ACHN (cell line): ENCODE measurements at places on chromosomes 6 and 20.
A peak's percentile ranks its signal among the peaks of the same experiment; 100 is the strongest.

DNA sequence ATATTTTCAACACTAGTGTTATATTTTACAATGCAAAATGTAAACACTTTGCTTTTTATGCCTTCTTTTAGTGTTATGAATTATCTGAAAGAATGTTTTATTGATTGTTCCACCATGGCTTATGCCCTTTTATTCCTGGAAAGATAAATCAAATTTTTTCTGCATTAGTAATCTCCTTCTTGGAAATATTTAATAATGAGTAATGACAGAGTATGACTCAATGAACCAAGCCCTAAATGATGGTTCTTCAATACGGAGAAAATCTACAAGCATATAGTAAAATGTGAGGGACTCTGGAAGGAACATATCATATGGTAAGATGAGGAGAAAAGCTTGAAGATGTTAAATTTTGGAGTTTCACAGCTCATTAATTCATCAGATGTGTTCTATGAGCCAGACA, 929.6 kb downstream of the C6orf118 start:
- no peak for DNase-seq

GRCh38 chr20:38104285-38104684, 60.8 kb downstream of the TGM2 start:
- no peak for DNase-seq

DNA sequence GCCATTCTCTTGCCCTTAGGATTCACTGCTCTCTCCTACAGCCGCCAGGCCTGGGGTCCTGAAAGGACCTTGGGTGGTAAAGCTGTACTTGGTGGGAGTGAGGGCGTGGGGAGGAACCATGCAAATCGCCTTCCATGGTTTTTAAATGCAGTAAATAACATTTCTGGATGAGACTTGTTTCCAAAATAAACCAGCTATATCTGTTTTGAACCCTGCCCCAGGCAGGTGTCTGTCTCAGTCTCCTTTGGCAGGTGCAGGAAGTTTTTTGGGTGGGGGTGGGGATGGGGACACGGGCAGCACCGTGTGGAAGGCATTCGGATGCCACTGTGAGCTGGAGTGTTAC, 14.3 kb downstream of the ITPA start:
- no peak for DNase-seq

GRCh38 chr6:46217671-46218131, 46.9 kb upstream of the ENPP5 start:
- no peak for DNase-seq

DNA sequence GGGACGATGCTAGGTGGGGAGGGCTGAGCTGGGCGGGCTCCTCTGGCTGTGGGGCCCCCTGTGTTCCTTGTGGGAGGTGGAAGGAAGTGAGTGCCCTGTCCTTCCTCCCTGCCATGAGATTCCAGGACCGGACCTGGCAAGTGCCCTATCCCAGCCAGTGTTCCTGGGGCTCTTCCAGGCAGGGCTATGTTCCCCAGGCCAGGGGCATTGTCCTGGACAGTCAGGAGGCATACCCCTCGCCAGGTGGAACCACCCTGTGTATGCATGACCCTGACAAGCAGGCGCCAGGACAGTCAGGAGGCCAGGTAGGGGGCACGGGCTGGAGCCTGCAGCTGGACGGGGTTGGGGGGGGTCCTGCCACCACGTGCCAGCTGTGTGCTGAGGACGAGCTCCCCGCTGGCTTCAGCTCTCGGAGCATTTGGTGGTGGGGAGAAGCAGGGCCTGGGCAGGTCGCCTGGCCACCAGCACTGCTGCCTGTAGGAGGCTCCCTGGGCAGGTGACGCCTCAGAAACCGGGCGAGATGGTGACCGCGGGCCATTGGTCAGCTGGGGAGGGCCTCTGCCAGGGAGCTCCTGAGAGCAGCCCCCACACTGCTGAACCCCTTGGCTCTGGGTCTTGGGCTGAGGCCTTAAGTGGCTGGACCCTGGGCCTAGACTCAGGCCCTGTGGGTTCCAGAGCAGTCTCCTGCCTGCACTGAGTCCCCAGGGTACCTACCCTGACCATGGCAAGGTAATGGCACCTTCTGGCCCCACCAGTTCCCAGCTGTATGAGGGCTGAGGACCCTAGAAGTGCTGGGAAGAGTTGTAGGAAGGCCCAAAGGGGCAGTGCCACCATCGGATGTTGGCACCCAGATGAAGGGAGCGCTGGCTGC, 694 bp downstream of the SLC17A9 start:
- DNase-seq: no peak

- no peak for DNase-seq
Observed at GRCh38 chr6:3900744-3901336, 51.7 kb downstream of the FAM50B start.

GRCh38 chr6:162728706-162729105, 932 bp downstream of the PACRG start:
- no peak for DNase-seq

GRCh38 chr6:69487688-69488087, 309.1 kb downstream of the LMBRD1 start:
- DNase-seq: peak; percentile 23

DNA sequence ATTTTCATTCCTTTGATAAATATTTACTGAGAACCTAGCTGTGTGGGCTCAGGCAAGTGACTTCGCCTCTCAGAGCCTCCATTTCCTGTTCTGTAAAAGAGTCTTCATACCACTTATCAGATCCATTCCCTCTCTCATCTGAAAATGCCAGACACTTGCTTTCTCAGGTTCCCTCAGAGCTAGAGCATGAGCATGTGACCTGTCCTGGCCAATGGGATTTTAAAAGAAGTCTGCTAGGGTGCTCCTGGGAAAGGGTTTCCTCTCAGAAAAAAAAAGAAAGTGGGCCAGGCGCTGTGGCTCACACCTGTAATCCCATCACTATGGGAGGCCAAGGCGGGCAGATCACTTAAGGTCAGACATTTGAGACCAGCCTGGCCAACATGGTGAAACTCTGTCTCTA, 5.3 kb downstream of the KCNB1 start:
- no peak for DNase-seq

GRCh38 chr6:166112580-166112979, 55.1 kb downstream of the TBXT start:
- DNase-seq: peak; percentile 90

GRCh38 chr6:144360401-144360800, 75.3 kb downstream of the UTRN start:
- no peak for DNase-seq

GRCh38 chr6:21595285-21596144, 2.0 kb downstream of the SOX4 start:
- DNase-seq: peak; percentile 19

- DNase-seq: peak; percentile 48
Observed at GRCh38 chr20:20073801-20074371, 21.6 kb downstream of the CFAP61 start.

DNA sequence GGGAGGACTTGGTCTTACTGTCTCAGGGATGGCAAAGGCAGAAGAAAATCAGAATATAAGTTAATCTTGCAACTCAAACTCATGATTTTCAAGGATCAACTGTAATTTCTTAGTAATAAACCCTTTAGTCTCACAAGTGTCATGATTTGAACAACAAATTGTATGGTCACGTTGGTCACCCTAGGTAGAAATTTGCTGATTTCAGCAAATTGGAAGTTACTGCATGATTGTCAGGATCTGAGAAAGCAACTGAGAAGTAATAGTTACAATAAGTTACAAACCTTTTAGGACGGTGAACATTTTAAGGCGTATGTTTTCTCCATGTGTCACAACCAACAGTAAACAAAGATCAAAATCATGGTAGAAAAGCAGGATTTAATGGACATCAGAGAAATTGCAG, 375.2 kb downstream of the PLCB1 start:
- no peak for DNase-seq

DNA sequence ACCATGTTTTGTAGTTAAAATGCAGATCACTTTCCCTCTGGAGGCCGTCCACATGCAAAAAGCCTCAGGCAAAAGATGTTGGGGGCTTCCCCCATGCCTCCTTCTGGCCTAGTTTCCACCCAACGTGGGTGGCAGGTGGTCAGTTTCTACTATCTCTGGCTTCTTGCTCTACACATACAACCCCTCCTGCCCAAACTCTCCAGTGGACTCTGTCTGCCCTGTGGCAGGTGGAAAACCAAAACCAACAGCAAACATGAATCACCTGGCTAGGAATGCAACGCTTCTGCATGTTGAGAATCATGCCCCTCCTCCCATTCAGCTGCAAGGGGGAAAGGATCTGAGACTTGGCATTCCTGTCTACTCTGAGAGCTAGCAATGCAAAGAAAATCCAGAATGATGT, 94.8 kb downstream of the MBOAT1 start:
- DNase-seq: peak; percentile 13

DNA sequence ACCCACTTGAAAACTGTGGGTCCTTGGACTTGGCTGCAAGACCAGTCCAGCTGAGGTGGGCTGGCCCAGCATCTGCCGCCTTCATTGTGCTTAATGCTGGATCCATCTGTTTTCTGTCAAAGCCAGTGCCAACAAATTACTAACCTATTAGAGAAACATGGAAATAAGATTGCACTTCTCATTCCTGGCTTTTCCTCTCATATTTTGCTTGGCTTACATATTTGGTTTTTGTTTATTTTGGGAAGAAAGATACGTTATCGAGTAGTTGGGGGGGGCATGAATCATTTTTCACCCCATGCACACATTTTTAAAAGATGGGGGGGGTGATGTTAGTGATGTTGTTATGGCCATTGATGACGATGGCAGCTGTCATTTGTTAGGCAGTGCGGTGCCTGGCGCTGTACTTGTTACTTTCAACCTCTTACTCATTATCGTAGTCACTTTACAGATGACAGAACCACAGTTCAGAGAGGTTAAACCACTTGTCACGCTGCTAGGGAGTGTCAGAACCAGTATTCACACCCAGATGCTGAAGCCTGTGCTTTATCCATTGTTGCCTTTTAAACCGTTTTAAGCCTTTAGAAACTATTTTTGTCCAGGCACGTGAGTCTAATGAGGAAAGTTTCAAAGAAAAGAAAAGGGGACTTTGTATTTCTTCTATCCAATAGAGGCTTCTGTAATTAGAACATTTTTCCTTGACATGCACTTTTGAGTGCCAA, 180.0 kb downstream of the TMEM242 start:
- DNase-seq: no peak

DNA sequence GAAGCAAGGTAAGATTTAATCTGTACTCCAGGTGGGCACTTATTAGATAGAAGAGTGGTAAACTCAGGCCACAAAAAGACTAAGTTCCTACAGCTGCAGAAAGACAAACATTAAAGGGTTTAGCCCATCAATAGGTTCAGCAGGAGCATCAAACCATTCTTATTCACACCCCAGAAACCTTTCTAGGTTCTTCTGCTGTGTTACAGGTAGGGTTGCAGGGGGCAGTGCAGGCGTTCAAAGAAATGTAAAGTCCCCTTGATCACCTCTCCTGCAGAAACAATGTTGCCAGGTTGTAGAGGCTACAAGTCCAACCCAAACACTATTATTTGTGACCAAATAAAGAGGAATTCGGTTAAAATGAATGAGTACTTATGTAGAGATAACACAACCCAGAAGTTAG, 31.8 kb downstream of the PHACTR1 start:
- no peak for DNase-seq

DNA sequence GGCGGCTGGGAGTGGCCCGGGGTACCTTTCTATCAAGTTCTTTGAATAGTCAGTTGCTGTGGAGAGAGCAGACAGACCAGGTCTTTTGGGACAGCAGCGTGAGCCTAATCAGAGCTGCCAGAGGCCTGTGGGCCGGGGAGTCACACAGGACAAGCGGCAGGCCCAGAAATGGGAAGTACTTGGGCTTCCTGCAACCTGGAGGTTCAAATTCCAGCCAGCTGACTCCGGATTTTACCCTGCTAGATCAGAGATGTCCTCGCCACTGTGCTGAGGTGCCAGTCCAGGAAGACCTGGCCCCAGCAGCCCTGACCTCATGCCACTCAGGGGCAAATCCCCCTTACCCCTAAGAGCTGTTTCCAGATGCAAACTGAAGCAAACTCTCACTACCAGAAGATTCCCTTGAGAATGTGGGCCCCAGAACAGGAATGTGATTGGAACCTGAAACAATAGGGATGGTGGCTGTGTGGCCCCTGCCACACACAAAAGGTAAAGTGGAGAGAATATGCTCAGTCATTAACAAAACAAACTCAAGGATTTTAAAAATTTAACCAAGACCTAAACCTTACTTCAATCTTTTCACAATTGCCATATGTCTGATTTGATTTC, 9.7 kb downstream of the BEND3 start:
- no peak for DNase-seq

DNA sequence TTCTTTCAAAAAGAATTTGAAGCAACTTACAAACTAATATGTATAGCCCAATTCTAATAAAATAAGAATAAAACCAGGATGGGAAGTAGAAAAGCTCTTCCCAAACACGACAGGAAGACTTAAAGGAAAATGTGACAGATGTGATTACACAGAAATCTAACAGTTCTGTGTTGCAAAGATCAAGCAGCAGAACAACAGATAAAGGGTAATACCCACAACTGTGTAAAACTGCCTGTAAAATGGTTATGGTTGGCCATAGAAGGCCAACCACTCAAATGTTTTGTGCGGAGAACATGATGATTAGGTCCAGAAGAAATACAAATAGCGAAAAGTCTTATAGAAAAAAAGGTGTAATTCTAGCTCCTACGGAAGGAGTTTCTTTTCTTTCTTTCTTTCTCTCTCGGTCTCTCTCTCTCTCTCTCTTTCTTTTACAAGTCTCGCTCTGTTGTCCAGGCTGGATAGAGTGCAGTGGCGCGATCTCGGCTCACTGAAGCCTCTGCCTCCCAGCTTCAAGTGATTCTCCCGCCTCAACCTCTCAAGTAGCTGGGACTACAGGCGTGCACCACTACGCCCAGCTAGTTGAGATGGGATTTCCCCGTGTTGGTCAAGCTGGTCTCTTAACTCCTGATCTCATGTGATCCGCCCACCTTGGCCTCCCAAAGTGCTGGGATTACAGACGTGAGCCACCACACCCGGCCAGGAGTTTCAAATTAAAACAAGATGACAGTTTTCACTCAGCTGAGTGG, 128.5 kb downstream of the QRSL1 start:
- no peak for DNase-seq

DNA sequence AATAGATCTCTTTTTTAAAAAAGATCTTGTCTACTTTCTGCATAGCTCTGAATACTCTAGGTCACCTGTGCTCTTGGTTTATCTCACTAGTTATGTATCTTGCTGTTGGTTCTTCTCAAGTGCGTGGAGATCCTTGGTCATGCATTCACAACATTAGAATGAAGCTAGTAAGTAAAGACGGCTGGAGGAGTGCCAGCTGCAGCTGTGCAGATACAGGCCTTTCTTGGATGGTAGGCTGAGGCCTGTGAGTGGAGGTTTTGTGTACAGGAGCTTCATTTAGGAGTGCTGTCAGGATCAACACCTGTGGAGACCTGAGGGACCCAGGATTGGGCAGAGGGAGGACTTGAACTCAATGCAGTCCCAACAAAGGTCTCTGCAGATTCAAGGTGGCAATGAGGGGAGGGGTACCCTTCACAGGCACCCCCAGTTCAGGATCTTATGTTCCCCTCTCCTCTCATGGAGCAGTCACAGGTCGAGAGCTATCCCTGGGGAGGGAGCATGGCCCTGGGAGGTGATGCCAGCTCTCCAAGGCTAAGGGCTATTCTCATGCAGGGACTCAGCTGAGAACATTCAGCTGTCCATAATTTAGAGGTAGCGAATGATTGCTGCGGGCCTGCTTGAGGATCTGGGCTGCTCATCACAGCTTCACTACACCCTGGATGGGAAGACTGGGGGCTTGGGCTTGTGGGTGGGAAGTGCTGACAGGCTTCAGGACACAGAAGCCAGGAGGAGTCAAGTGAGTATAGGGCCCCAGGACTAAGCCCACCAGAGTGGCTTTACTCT, 98.9 kb upstream of the ENPP5 start:
- no peak for DNase-seq

GRCh38 chr20:58072695-58073671, 155.5 kb downstream of the ANKRD60 start:
- DNase-seq: no peak
